ENCODE measurements at places on chromosomes 13 and 19.

- DNase-seq: no peak
Measured at GRCh38 chr19:14203177-14203576, 2.8 kb downstream of the ADGRL1 start.

- no peak for DNase-seq
Measured at GRCh38 chr19:2970201-2970835, 7.0 kb upstream of the TLE6 start.

GRCh38 chr13:31172535-31172934 lies 10.8 kb upstream of the HSPH1 start:
- DNase-seq: no peak

DNA sequence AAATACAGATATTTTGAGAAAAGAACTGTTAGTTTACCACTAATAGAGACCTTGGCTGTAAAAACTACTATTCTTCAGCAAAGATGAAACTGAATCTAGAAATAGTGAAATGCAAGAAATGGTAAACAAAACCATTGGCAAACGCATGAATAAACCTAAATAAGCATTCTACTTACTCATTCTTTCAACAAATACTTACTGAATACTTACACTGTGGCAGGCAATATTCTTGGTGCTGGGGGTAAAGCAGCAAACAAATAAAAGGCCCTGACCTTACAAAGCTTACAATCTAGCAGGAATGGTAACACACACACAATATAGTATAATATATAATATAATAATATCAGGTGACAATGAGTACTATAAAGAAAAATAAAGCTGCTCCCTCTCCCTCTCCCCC lies 38.7 kb downstream of the KATNAL1 start:
- no peak for DNase-seq

GRCh38 chr19:48419158-48419920 lies 25.9 kb downstream of the GRIN2D start:
- no peak for DNase-seq

- DNase-seq: no peak
Measured at GRCh38 chr19:14114854-14115253, 2.7 kb downstream of the PRKACA start.

DNA sequence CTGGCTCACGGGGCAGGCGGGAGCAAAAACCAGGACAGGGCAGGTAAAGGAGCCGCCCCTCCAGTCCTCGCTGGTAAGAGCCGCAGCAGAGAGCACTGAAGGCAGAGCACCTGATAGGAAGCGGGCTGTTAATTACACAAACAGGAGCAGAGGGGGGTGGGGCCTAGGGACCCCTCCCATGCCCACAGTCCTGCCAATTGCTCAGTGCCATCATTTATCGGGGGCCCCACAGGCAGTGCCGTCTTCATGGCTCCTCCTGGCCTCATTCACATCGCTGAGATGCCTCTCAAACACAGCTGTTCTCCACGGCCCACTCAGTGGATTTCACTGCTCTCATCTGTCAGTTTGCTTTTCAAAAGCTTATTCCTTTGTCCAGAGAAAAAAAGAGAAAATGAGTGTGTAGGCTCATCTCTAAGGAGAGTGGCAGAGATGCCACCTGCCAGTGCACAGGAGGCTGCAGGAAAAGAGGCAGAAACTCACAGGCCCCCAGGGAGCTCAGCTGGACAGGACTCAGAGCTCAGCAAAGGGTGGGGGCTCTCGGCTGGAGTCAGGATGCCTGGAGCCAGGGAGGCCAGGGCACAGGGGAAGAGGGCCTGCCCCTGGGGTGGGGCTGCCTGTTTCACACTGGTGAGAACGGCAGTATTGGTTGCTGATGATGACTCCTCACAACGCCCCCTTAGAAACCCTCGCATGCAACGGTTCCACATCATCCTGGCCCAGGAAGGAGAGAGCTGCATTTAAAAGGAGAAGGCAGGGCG lies 174.6 kb downstream of the COL4A1 start:
- DNase-seq: no peak

GRCh38 chr13:50916701-50917184 lies 7.2 kb downstream of the RNASEH2B start:
- no peak for DNase-seq

DNA sequence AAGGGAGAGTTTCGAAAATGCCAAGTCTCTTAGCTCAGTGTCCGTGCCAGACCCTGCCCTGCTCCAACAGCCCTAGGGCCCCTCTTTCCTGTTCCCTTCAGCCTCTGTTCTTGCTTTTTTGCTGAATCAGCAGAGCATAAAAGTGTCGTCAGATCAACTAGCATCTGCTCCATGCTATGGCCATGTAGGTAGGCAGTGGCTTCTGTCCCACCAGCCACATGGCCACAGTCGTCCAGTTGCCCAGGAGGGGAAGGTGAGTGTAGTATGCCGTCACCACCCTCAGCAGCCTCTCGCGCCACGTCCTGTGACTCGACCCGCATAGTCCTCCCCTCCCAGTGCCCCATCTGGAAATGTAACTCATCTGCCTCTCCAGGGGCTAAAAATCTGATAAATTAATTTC lies 50.9 kb upstream of the ATP11A start:
- DNase-seq: no peak

GRCh38 chr13:74062933-74063332 lies 71.3 kb downstream of the KLF12 start:
- DNase-seq: no peak

DNA sequence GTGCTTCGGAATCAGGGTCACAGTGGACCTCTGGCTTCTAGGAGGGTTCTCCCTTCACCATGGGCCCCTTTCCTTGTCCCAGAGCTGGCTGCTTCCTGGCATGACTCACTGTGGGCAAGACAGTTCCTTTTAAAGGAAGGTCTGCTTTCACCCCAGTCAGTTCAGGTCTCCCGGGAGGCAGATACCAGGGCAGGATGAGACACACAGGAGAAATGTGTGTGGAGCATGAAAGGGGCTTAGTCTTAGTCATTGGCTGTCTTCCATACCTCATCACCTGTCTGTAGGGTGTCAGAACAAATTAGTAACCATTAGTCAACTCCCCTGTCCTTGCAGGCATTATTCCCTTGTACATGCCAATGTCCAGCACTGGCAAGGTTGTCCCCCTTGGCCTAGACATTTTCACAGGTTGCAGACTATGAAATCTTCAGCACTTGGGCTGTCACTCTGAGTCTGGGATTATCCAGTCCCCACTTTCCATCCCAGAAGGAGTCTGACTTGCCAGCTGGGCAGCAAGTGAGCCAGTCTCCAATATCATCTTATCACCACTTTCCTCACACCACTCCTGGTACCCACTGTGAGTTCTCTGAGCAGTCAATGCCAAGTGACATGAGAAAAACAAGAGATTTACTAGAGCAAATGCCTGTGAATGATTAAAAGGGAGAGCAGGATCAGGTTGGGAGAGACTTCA lies 76.8 kb upstream of the MEDAG start:
- DNase-seq: no peak

- DNase-seq: no peak
Measured at GRCh38 chr13:113002206-113002912, 33.3 kb downstream of the MCF2L start.

DNA sequence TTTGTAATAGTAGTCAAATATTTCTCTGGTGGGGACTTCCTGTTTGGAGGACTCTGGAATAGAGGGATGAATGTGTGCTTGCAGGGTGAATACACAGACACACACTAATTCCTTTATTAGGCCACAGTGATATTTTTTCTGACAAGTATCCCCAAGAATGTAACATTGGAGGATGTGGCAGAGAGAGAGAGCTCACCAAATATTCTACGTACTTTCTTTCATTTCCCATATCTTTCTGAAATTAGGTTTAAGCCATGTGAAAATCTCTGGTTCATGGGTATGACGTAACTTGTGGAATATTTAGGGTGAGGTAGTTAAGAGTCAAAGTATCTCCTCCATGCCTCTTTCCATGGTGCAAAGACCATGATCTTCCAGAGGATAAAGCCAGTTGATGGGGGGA lies 463.4 kb downstream of the DIAPH3 start:
- no peak for DNase-seq

- peak; percentile 93 for DNase-seq
Measured at GRCh38 chr19:32674931-32675719, at the start of gene ANKRD27. ANKRD27 (minus strand) TSS chr19:32675180; CDS start chr19:32659015, 16,165 bp downstream.

DNA sequence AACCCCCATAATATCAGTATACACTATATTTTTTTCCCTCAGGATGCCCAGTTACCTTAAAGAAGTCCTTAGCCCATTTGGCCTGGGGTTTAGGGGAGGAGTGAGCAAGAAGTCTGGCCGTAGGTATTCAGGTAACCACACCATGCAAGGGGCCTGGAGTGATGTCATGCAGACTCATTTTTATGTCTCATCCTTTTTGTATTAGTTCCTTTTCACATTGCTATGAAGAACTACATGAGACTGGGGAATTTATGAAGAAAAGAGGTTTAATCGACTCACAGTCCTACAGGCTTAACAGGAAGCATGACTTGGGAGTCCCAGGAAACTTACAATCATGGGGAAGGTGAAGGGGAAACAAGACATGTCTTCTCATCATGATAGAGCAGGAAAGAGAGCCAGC lies 12.2 kb downstream of the TPP2 start:
- DNase-seq: no peak

DNA sequence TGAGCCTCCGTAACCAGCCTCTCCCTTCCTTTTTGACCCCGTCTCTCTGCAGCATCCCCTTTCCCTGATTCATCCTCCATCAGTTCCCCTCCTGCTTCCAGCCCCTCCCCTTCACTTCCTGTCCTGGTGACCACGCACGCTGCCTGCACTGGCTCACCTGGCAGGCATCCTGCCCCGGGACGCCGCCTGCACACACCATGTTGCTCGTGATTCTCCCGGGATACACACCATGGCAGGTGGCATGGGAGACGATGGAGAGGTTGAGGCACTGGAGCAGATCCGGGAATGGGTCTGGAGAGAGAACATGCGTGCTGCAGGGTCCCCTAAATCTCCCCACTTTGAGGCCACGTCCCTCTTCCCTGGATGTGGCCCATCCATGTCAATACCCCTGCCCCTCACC lies 4.2 kb downstream of the KLK12 start:
- no peak for DNase-seq

Measured in omental fat pad (tissue), 4 donors.